ENCODE measurements at places on chromosomes 4 and X. TPM values are rescaled to one million over a fixed set of nuclear protein-coding genes. Genes with fewer than 3 reads are reported as not detected.

Gene SATL1
- total RNA-seq = not detected

Gene TCEAL3
- total RNA-seq = 4.0 TPM

Gene FGF13
- not detected for total RNA-seq

Gene FGG
- total RNA-seq = not detected

Gene RHOH
- total RNA-seq = 122 TPM

Gene TIGD4
- 0.65 TPM for total RNA-seq

Gene PROM1
- 0.29 TPM for total RNA-seq

Gene TRIM60
- not detected for total RNA-seq

Gene CT47C1
- not detected for total RNA-seq

Gene ADRA2C
- total RNA-seq = not detected

Gene PNMA6F
- not detected for total RNA-seq

Gene MAMLD1
- total RNA-seq = 5.8 TPM

Data from activated CD8-positive, alpha-beta memory T cell treated with anti-CD3 and anti-CD28 coated beads for 36 hours (primary cell).